ENCODE measurements at places on chromosomes 3 and 15.

DNA sequence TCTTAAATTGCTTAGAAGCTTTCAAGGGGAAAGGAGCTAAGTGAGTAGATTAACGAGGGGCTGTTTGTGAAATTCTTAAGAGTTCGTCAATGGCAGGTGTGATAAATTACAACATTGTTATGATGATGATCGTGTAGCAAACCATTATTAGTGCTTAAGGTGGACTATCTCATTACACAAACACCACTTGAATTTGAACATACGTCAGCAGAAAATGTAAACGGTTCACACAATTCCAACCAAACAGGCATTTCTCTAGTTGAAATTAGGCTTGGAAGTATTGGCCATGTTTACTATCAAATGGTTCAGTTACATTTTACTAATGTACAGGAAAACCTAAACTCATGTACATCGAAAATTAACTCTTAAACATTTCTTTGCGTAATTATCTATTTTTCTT is 102.8 kb downstream of the PYDC2 start:
- no peak for DNase-seq

DNA sequence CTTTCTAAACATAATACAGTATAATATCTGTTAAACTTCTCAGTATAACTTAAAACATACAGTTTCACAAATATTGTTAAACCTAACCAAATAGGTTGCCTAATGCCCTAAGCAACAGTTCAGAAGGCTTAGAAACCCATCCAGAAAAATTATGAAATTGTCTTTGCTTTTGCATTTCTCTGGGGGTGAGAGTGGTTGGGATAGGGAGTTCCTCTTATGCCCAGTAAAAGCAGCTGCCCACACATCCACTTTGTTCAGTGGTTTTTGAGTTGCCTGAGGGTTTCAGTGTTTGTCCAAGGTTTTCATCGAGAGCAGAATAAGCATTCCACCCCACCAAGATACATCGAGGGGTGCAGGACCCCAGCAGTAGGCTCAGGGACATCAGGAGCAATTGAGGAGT is 179.4 kb downstream of the CDIN1 start:
- DNase-seq: no peak

DNA sequence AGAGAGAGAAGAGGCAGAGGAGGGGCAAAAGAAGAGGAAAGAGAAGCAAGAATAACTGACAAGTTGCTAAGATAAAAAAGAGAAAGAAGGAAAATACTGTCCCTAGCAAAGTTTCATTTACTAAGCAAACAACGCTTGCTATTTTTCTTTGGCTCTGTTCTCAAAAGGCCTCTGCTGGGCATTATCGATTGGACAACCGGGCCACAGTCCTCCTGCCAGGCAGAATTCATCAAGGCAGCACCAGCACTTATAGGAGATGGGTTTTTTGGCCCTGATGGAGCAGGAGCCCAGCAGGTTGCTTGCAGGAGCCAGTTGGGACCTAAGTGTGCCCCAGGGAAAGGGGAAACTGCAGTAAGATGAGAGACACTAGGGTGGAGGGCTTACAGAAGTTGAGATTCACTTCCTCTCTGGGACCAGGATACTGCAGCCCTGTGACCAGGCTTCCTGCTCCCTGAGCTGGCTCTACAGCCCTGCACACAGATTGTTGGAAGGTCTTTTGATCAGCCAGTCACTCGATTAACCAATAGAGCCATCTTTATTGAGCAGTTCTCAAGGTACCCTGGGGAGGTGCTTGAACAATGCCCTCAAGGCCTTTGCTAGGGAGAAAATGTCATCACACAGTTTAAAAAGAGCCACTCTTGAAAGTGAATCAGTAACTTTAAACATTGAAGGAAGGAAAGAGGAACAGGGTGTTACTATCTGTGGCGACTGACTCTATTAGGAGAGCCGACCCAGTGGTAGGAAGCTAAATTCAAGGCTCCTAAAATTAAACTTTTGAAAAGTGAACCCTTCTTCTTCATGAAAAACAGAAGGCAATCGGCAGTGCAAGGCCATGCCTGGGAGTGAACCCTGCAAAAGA is 28.8 kb upstream of the GLCE start:
- DNase-seq: no peak

DNA sequence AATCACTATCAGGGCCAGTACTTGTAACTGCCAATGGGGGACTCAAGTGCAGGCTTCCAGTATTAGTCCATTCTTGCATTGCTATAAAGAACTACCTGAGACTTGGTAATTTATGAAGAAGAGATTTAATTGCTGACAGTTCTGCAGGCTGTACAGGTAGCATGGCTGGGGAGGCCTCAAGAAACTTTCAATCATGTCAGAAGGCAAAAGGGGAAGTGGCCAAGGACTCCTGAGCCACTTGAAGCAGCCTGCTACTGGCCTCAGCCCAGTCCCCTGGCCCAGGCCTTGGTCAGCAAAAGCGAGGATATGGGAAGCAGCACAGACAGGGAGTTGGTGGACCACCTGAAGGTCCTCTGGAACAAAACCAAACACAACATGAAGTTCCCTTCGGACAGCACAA is 29.2 kb upstream of the OR5K1 start:
- no peak for DNase-seq

DNA sequence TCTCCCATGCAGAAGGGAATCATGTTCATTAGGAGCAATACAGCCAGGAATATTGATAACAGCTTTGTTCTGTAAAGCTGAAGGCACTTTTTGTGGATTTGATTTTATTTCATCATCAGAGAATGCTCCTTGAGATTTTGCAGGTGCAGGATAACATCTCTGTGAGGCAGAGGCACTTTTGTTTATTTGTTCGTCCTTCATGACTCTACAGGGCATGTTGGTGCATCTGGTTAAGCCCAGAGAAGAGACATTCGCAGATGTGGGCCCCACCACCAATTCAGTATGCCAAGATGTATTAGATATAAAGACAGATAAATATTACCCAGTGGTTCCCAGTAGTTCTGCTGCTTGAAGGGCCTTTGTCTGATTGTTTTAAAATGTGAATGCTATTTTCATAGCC is 368.1 kb upstream of the SEMA6D start:
- no peak for DNase-seq

DNA sequence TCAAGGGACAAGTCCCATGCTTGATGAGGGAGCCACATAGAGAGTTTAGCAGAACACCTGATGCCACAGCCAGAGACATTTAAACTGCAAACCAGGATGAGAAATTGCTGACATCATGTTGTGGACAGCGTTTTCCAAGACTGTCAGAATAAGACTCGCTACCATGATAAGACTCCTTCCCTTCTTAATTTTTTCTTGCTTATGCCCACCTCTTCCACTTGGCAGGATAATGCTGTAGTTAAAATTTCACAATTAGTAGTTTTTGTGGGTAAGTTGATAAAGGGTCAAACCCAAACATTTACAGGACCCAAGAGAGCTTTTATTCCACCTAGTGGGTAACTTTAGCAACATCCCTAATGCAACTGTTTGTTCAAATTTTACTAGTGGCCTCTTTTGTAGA is 3.0 kb upstream of the PIAS1 start:
- DNase-seq: no peak

- no peak for DNase-seq
Observed at GRCh38 chr15:42736793-42737528, at the start of gene CDAN1. TSS of gene CDAN1 (minus strand) at chr15:42737128. CDS start at chr15:42737102, 26 bp downstream.

DNA sequence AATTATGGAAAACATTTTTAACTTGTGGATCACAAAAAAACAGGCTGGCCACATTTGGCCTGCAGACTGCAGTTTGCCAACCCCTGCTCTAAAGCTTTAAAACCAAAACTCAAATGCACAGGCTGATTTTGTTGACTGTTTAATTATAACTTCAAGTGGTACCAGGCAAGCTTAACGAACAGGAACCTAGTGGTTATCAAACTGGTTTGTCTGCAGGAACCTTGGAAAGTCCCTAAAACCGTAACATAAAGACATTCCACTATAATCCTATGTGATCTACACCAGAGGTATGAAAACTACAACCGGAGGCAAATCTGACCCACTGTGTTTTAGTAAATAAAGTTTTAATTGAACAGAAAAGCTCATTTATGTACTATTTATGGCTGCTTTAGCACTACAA is 52.4 kb downstream of the TBL1XR1 start:
- no peak for DNase-seq

GRCh38 chr3:120033596-120033995 is 60.7 kb downstream of the GSK3B start:
- DNase-seq: no peak

DNA sequence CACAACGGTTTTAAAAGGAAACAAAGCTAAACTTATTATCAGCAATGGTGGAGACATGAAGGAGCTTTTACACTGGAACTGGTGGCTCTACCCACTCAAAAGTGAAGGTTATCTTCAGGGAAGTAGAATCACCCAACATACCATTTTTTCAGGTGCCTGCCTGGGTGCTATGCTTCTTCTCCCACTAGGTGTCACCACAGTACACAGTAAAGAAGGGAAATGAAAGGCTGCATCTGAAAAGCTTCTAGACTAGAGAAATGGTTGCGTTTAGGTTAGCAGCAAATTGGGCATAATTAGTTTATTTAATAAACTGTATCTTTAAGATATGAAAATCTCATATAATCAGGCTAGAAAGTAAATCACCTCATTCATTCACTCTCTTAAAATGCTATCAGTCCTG is 47.0 kb upstream of the SELENOK start:
- DNase-seq: no peak

GRCh38 chr3:13221491-13222061 is 148.3 kb upstream of the IQSEC1 start:
- DNase-seq: no peak

Measured in SK-N-MC (cell line).